Activated CD4-positive, CD25-positive, alpha-beta regulatory T cell treated with anti-CD3 and anti-CD28 coated beads, Interleukin-2, amount 50 U/mL, for 24 hours (primary cell): ENCODE measurements at places on chromosomes 5 and 9.

- ATAC-seq, result no peak
Measured at GRCh38 chr5:170691657-170692056, 91.9 kb upstream of the GABRP start.

- no peak for ATAC-seq
Measured at GRCh38 chr9:4137234-4137633, 162.6 kb downstream of the GLIS3 start.

GRCh38 chr5:132222649-132223038 lies 5.0 kb downstream of the P4HA2 start:
- ATAC-seq, result no peak

- no peak for ATAC-seq
Measured at GRCh38 chr5:160054831-160055230, 45.9 kb downstream of the TTC1 start.

- ATAC-seq, result no peak
Measured at GRCh38 chr9:13478160-13478559, 198.7 kb upstream of the MPDZ start.

GRCh38 chr5:36658038-36658756 lies 51.8 kb downstream of the SLC1A3 start:
- no peak for ATAC-seq

GRCh38 chr5:139903795-139904565 lies 108.4 kb downstream of the PSD2 start:
- peak; percentile 45 for ATAC-seq

- ATAC-seq, result no peak
Measured at GRCh38 chr5:3220201-3220600, 375.4 kb upstream of the IRX1 start.

GRCh38 chr9:5178126-5178805 lies 7.2 kb downstream of the INSL6 start:
- peak; percentile 51 for ATAC-seq

GRCh38 chr9:13278023-13278367 lies 1.5 kb downstream of the MPDZ start:
- no peak for ATAC-seq

GRCh38 chr5:40846371-40846770 lies 5.2 kb downstream of the CARD6 start:
- no peak for ATAC-seq

DNA sequence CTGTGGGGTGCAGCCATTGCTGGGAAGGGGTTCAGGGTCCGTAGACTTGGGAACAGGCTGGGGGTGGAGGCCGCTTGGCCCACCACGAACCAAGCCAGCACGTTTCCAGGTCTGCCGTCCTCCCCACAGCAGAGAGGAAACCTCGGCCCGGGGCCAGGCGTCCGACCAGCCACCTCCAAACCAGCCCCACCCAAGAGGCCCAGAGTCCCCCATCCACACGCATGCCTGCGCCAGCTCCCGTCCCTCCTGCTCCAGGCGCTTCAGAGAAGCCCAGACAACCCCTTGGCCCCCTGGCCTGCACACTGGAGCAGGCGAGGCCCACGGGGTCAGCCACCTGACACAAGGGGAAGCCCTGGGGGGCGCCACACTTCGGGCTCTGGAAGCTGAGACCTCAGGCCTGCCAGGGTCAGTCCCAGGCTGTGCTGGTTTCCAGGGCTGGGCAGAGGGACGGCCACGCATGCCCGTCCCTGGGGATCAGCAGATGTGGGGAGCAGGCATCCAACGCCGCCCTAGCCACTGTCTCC lies 6.3 kb downstream of the DNLZ start:
- ATAC-seq, result no peak

GRCh38 chr5:150637245-150638052 lies 3.0 kb upstream of the SYNPO start:
- no peak for ATAC-seq

- ATAC-seq, result no peak
Measured at GRCh38 chr5:78473751-78474150, 113.3 kb downstream of the SCAMP1 start.

DNA sequence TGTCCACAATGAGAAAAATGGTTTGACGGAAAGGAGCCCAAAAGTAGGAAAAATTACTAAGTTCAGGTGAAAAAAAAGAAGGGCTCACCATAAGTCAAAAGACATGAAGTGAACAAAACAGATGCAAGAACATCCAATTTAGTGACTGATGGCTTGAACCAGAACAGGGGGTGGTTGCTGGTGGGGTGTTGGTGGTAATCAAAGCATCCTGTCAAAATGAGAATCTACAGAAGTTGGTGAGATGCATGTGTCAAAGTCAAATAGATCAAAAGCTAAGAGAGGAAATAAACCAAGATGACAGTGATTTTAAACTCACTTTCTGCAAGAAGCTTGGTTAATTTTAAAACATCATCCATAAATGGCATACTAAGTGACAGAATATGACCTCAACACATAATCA lies 117.4 kb downstream of the MLLT3 start:
- ATAC-seq, result peak; percentile 51

GRCh38 chr5:67465537-67466207 lies 269.1 kb upstream of the CD180 start:
- no peak for ATAC-seq

DNA sequence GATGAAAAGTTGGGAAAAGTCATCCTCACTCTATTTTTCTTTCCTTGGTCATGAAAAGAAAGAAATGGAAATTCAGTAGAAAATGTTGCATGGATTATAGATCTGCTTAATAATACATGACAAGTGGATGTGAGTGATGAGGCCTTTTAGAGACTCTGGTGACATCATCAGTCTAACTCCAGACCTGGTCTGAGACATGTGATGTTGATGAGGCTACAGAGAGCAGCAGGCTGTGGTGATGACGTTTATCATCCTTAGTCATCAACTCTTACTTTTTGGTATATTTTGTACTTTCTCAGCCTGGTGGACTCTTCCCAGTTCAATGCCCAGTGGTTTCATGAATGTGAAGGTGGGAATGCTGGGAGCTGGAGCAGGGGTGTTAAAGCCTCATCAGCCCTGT lies 116.4 kb downstream of the TTLL11 start:
- no peak for ATAC-seq

- no peak for ATAC-seq
Measured at GRCh38 chr5:128669803-128670202, 131.8 kb upstream of the FBN2 start.

GRCh38 chr9:7656636-7657035 lies 142.9 kb downstream of the DMAC1 start:
- ATAC-seq, result no peak

- no peak for ATAC-seq
Measured at GRCh38 chr9:2907411-2907810, 63.5 kb upstream of the PUM3 start.

GRCh38 chr5:174251305-174252000 lies 205.9 kb downstream of the NSG2 start:
- ATAC-seq, result no peak

DNA sequence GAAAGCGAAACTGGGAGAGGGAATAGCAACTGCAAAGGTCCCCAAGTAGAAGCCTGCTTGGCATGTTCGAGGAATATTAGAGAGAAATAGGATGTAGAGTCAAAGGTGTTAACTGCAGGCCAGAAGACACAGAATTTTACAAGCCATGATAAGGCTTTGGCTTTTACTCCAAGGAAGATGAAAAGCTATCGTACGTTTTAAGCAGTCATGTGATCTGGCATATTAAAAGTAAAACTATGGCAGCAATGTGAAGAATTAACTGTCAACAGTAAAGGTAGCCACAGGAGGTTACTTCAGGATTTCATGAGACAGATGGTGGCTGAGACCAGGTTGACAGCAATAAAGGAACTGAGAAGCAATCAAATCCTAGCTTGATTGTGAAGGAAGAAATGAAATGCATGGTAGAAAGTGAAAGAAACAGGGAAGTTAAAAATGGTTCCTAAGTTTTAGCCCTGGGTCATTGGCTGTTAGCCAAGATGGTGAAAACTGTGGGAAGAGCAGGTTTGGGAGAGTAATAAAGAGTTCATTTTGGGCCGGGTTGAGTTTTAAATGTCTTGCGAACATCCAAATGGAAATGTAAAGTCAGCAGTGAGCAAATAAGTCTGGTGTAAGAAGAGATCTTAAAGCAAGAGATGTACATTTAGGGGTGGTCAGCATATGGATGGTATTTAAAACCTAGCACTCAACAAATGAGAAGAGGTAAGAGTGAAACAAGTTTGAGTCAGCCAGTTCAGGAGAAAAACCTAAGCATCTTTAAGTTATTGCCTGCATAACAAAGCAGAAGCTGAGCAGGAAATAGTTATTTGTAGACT lies 20.3 kb upstream of the TTC33 start:
- ATAC-seq, result no peak

DNA sequence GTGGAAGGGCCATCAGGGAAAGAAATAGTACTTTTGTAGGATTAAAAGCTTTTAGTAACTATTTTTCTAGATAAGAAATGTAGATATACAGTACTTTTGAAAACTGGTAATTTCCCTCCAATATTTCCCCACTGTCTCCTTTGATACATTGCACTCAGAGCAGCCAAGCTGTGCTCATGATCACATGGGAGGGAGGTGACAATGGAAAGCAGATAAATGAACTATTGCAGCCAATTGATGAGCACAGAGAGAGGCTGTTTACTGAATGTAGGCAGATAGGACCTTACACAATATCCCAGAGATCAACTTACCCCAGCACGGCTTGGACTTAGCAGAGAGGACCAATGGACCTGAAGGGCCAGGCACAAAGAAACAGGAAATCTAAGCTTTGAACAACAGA lies 178.0 kb upstream of the NREP start:
- ATAC-seq, result no peak

- no peak for ATAC-seq
Measured at GRCh38 chr9:3951161-3951665, 348.7 kb downstream of the GLIS3 start.

DNA sequence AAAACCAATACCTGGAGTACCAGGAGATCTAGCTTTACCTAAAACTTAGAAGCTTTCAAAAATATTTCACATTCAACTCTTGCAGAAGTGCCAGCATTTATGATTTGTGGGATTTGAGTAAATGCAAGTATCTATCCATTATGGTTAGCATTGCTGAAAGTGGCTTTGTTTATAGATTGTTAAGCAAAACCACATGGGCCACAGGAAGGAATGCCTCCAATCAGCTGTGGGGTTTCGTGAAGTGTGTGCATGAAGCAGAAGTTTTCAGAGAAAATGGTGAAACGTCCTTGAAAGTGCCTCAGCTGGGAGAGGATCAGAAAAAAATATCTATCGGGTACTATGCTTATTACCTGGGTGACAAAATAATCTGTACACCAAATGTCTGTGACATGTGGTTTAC lies 4.2 kb downstream of the LECT2 start:
- ATAC-seq, result no peak
